ENCODE measurements at places on chromosomes 2 and 18. TPM values are rescaled to one million over a fixed set of nuclear protein-coding genes. Genes with fewer than 3 reads are reported as not detected.

NT5DC4 gene
- not detected for polyA plus RNA-seq

IL36A gene
- polyA plus RNA-seq = not detected

SFTPB gene
- not detected for polyA plus RNA-seq

ALPI gene
- polyA plus RNA-seq = not detected

KCNJ3 gene
- polyA plus RNA-seq = not detected

ASXL3 gene
- not detected for polyA plus RNA-seq

SETBP1 gene
- polyA plus RNA-seq = 4.3 TPM

POTEC gene
- not detected for polyA plus RNA-seq

DTNA gene
- polyA plus RNA-seq = not detected

GRB14 gene
- polyA plus RNA-seq = not detected

VWC2L gene
- not detected for polyA plus RNA-seq

ERFE gene
- polyA plus RNA-seq = 4.6 TPM

CYRIA gene
- 25.3 TPM for polyA plus RNA-seq

MAPK4 gene
- not detected for polyA plus RNA-seq

KIAA1328 gene
- 10.2 TPM for polyA plus RNA-seq

ZAP70 gene
- 246 TPM for polyA plus RNA-seq

POU3F3 gene
- polyA plus RNA-seq = not detected

MOGAT1 gene
- polyA plus RNA-seq = not detected

EFEMP1 gene
- polyA plus RNA-seq = not detected

REEP1 gene
- not detected for polyA plus RNA-seq

LPIN1 gene
- 16.3 TPM for polyA plus RNA-seq

PTPRN gene
- polyA plus RNA-seq = not detected

SLC8A1 gene
- 0.11 TPM for polyA plus RNA-seq

ABCG5 gene
- polyA plus RNA-seq = not detected

NCKAP5 gene
- polyA plus RNA-seq = not detected

UNC80 gene
- not detected for polyA plus RNA-seq

GREB1L gene
- polyA plus RNA-seq = not detected

LCT gene
- not detected for polyA plus RNA-seq

ATP6V1B1 gene
- not detected for polyA plus RNA-seq

NDUFAF7 gene
- polyA plus RNA-seq = 8.1 TPM

TEKT4 gene
- polyA plus RNA-seq = not detected

FBLN7 gene
- not detected for polyA plus RNA-seq

CREG2 gene
- not detected for polyA plus RNA-seq

FER1L5 gene
- polyA plus RNA-seq = not detected

TSHZ1 gene
- 3.5 TPM for polyA plus RNA-seq

AQP12A gene
- not detected for polyA plus RNA-seq

DNAH6 gene
- polyA plus RNA-seq = 0.07 TPM

ADRA2B gene
- not detected for polyA plus RNA-seq

LYG2 gene
- polyA plus RNA-seq = not detected

EMILIN1 gene
- polyA plus RNA-seq = 0.80 TPM

PROM2 gene
- not detected for polyA plus RNA-seq

ALK gene
- not detected for polyA plus RNA-seq

CXCR1 gene
- 30.5 TPM for polyA plus RNA-seq
